ENCODE measurements at places on chromosomes 7 and 10.

- DNase-seq, result no peak
These were observed 77.9 kb upstream of the PLXNA4 start for GRCh38 chr7:132654150-132654549.

DNA sequence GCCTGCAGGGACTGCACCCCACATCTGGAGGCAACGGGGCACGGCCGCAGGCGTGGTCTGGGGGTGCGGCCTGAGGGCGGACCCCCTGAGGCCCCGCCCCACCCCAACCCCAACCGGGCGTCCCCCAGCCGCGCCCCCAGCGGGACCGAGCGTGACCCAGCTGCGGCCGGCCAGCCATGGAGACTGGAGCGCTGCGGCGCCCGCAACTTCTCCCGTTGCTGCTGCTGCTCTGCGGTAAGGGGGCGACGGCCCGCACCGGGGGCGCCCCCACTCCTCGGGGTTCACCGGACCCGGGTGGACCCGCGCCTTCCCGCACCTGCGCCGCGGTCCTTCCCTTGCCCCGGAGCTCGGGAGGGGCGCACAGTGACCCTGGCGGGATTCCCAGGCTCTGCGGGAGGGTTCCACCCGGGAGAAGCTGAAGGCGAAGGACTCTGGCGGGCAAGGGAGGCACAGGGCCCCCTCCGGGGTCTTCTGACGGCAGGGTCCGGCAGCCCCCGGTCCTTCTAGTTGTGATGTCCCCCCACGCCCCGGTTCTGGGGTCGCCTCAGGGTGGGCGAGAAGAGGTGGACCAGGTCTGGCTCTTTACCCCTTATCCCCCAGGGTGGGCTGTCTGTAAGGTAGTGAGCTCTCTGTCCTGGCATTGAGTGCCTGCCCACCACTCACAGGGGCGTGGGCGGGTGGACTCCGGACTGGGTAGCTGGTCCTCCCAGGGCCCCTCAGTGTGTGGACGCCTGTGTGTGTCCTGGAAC, at the start of gene RAMP3:
TSS of gene RAMP3 (plus strand) at position 139 of the 749 bp plus-strand sequence. CDS start at position 177, 38 bp downstream.
- DNase-seq, result no peak

GRCh38 chr7:131357282-131357880, 29.7 kb downstream of the MKLN1 start:
- no peak for DNase-seq

- no peak for DNase-seq
These were observed 42.8 kb downstream of the RBM20 start for GRCh38 chr10:110686949-110687348.

DNA sequence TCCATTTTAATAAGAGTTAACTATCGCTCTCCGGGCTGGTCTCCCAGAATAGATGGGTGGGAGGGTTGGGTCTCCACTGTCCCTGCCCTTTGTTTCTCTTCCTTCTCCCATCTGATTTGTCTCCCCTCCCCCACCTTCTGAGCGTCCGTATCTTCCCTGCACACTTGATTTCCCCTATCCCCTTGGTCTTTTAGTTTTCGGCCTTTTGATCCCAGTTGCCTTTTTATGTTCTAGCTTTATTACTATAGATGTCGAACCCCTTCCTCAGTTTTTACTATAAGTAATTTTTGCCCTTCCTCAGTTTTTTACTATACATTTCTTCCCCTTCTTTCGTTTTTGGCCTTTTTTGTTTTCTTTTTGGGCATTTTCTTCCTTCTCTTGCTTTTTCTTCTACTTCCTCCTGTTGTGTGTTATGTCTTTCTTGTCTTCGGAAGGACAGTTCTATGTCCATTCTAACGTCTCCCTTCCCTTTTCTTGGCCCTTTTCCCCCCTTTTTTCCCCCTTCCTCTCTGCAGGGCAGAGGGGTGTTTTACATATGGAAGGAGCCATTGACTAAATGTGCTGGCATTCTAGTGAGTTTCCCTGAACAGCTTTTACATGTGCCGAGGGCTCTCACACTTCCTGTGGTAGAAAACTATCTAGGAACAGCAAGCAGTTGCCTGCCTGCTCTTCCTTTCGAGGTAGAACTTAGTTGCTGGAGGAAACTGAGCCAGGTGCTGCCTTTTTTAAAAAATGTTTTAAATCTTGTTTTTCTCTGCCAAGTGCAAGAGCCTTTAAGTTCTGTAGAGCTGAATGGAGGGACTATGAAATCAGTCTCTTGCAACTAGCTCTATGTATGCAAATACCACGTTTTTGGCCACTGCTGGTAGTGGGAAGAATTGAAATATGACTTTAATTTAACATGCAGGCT, 2.8 kb downstream of the TET1 start:
- DNase-seq, result no peak

- no peak for DNase-seq
These were observed 200.3 kb upstream of the ZMIZ1 start for GRCh38 chr10:78868456-78868855.

DNA sequence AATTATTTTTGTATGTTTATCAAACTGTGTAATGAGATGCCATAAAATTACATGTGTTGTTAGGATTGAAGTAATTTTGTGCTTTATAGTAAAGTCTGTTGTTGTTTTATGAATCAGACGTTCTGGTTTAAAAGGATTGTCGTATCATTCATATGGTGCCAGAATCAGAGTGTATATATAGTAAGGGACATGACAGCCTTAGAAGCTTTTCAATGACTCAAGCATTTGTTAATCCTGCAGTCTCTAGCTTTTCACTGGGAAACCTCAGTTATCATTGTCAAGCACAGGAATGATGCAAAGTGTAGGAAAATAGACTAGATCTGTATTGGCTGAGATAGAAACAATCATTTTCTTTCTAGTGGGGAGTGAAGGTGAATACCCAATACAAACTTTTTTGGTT, 57.5 kb downstream of the TRRAP start:
- DNase-seq, result no peak

- no peak for DNase-seq
These were observed 47.7 kb downstream of the VIPR2 start for GRCh38 chr7:159096736-159097581.

GRCh38 chr7:51369746-51370145, 53.1 kb upstream of the COBL start:
- no peak for DNase-seq

GRCh38 chr7:155804431-155804831, 7.8 kb downstream of the SHH start:
- no peak for DNase-seq

DNA sequence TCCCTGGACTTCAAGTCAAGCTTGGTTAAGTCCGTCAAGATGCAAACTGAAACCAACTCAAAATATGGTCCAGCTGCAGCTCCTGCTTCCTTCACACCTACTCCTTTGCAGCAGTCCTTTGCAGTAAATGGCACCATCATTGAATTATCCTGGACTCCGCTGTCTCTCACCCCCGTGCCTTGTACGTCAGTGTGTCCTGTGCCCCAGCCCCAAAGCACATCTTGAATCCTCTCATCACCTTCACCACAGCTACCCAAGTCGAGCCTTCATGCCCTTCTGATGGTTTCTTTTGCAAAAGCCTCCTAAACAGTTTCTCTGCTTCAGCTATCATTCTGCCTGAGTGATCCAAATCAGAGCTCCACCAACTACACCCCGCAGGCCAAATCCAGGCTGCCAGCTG, 88.4 kb upstream of the LEP start:
- no peak for DNase-seq

DNA sequence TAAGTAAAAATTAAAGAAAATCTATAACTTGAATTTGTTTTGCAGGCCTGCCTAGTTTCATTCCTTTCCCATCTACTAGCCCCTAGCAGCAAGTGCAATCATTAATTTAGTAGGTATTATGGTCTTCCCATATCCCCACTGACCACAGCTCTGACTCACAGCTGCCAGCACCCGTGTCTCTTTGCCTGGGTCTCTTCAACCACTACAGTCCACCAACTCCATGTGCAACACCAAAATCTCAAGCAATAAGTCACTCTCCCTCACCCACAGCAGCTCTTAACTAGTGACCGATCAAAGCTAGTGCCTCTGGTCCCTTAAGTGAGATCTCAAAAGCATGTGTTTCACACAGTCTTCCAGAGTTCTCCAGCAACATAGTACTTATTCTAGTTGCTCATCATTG, 26.0 kb upstream of the THSD7A start:
- DNase-seq, result no peak

- DNase-seq, result no peak
These were observed 111.1 kb upstream of the GLI3 start for GRCh38 chr7:42348071-42348470.

GRCh38 chr10:13371897-13372470, 23.9 kb upstream of the SEPHS1 start:
- DNase-seq, result peak; percentile 35

DNA sequence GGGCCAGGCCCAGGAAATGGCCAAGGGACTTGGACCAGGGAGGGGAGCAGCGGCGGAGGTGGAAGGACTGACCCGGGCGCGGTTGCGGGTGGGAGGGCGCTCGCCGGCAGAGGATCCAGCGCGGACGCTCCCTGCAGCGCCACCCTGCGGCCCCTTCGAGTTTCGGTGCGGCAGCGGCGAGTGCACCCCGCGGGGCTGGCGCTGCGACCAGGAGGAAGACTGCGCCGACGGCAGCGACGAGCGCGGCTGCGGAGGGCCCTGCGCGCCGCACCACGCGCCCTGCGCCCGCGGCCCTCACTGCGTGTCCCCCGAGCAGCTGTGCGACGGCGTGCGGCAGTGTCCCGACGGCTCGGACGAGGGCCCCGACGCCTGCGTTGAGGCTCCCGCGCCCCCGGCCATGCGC, 16.8 kb upstream of the ZNF467 start:
- DNase-seq, result no peak

- no peak for DNase-seq
These were observed 437 bp upstream of the CFAP69 start for GRCh38 chr7:90244565-90244908.

DNA sequence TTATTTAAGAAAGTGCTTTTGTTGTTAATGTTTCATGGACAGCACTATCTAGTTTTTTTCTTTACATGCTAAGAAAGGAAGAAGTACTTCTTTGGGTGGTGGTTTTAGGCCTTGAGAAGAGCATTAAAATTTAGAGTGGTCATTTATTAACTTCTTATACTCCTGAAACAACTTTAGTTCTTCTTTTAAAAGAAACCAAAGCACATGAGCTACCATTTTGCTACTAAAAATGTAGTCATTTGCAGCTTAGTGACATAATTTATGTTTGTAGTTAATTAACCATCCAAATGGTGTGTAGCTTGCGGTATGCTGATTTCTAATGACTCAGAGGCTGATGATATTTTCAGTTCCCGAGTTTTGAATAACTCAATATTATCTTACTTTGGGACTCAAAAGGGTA, 207.5 kb downstream of the BBS9 start:
- DNase-seq, result no peak

DNA sequence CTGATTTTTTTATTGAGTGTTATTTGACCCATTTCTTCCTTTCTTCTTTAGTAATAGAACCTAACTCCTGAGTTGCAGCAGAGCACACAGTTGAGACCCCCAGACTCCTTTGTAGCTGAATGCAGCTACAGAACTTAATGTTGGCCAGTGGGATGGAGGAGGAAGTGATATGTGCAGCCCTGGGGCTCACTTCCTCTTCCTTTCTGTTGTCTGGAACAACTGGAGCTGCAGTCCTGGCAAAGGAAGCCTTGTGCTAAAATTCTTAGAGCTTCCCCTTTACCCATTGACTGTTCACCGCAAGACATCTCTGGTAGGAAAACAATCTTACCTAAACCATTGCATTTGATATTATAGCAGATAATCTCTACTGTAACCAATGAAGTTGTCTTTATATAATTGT, 86.6 kb downstream of the ITGB8 start:
- DNase-seq, result no peak
